Hepatocyte (in vitro differentiated cells): ENCODE measurements at places on chromosomes 3 and 15. TPM values are rescaled to one million over a fixed set of nuclear protein-coding genes. Genes with fewer than 3 reads are reported as not detected.

GRCh38 chr3:63351159-63352007, 73.3 kb downstream of the SYNPR start:
- peak; percentile 79 for DNase-seq

OR5K2 gene
- total RNA-seq, result not detected in 2 replicates

DNA sequence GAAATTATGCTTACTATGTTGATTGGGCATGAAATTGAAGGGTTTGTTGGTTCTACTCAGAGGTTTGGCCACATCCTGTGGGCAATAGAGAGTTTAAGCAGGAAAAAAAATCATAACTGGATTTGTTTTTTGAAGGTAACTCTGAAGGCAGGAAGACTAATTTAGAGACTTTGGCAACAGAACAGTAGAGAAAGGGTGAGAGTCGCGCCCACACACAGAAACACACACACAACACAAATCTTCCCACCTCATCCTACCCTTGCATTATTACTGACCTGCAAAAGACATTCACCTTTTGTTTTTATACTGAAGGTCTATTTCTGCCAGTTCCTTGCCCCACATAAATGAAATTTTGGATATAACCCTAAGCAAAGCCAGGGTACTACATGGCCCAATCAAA, 270.6 kb downstream of the TBL1XR1 start:
- DNase-seq, result no peak

ETV5 gene
- total RNA-seq, result 9.0 and 12.2 TPM in 2 replicates

DNA sequence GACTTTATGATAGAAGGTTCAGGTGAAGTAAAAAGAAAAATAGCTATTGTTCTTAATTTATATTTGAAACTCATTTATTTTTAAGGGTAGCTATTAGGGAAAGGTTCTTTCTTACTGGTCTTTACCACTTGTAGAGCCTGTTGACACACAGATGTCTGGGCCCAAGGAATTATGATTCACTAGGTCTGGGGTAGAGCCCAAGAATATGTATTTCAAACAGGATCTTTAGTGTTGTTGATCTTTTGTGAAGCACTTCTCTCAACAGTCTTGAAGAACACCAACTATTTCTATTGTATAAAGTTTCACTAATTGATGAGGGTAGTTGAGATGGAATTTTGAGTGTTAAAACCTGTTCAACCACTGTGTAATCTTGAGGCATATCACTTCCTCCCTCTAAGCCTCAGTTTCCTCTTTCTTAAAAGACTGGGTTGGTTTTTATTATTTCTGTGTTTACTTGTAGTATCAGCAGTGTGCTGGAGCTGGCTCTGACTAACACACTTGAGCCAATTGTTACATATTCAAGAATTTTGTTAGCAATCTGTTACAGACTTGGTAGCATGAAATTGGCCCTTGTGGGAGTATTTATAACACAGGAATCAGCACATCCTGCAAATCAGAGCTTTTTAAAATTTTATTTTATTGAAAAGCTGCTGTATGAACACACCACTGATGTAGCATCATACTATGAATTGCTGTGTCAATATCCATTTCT, 155.9 kb downstream of the RBMS3 start:
- no peak for DNase-seq

- peak; percentile 31 for DNase-seq
These were observed 96.3 kb upstream of the BCL6 start for GRCh38 chr3:187841560-187841959.

GRCh38 chr3:123423031-123423430, 25.9 kb downstream of the ADCY5 start:
- no peak for DNase-seq

DNA sequence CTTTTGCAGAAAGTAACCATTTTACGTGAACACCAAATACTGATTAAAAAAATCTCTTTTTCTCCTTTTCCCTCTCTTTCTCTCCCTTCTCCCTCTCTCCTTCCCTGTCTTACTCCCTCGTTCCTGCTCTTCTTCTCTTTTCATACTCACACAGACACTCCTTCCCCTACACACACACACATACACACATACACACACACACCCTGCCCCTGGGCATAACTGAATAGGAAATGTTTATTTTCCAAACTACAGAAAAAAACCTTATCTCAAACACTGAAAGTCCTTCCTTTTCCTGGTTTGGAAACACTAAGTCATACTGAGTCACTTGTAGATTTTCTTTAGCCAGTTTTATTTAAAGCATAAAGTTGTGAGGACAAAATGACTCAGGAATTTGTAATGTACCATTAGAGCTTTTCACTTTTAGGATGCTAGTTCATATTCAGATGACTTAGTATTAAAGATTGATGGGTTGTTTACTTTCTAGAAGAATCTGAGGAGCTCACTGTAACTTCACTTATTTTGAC, 62.4 kb downstream of the MBNL1 start:
- peak; percentile 34 for DNase-seq

SLC38A3 gene
- total RNA-seq, result 22.6 and 24.7 TPM in 2 replicates

DNA sequence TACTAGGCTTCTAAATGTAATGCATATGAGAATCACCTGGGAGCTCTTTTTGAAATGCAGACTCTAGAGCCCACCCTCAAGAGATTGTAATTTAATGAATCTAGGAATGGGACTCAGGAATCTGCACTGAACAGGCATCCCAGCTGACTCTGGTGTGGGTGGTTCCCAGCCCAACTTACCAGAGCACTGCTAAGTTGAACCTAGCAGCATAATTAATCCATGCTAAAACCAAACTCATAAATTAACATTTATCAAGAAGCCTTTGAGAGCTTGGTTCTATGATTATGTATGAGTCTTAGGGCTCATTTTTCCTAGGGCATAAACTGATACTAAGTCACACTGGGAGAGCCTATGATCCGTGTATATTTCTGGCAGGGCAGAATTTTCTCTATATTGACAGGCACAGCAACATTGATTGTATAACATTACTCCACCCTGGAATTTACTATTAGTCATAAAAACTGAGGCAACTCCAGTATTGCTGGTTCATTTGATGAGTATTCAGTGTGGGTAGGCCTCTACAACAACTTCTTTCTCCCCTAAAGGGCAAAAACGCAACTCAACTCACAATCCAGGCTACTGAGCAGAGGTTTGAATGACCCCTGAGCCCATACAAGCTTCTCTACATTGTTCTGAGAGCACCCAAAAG, 10.7 kb upstream of the CSTA start:
- no peak for DNase-seq

DNA sequence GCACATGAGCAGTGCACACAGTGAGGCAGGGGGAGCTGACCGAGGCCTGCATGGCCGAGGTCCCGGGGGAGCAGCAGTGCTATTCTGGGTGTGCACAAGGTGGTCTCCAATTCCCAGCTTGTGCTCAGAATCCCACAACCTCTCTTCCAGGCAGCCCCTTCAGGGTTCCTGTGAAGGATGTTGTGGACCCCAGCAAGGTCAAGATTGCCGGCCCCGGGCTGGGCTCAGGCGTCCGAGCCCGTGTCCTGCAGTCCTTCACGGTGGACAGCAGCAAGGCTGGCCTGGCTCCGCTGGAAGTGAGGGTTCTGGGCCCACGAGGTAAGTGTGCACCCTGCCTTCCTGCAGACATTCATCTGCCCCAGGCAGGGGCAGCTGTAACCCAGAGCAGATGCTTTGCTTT, 80.2 kb downstream of the DNASE1L3 start:
- no peak for DNase-seq

DNA sequence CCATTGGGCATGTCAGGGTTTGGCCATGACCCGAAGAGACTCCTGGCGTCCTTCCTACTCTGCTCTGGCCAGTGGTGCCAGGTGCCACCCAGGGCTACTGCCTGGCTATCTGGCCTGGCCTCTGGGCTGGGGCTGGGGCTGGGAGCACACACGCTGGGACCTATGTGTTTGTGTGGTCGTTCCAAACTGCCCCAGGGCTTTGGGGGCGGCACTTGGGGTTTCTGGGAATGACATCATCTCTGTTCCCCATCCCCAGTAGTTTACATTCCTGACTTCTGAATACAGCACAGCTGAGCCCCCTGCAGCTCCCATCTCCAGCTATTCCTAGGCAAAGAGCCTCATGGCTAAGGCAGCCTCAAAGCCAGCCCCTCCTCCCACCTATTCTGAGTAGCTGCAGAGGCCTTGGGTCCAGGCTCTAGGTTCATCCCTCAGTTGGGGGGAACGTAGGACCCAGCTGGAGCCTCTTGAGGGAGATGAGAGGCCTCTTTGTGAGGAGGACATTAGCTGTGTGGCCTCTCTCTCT, 24.3 kb downstream of the PLEKHO2 start:
- DNase-seq, result no peak

GRCh38 chr15:65254758-65255157, 31.9 kb downstream of the PARP16 start:
- no peak for DNase-seq

DNA sequence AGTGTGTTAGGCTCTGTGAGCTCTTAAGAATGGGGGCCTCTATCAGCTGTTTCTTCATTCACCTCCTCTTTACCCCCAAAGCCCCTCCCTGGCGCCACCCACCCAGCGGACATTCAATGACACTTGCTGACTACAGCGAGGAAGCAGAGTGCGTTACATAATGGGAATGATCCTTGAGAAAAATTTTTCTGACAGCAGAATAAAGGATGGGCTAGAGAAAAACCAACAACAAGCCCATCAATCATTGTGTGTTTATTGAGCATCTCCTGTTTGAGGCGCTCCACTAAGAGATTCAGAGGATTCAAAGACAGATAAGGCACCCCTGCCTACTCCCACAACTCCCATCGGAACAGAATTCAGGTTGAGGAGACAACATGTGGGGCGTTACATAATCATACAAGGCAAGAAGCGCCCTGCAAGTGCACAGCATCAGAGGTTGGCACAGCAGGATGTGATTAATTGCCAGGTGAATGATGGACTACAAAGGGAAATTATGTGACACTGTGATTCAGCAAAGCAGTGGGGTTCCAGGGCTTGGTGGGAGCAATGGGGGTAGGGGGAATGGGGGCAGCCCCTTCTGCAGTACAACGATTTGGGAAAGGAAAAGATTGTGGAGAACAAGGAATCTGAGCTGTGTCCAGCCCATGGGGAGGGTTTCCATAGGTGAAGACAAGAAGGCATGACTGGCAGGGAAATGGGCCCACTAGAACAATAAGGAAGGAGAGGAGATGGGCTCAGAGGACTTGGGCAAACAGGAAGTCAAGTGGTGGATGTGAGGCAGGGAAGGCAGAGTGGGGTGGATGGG, 141.3 kb upstream of the ATP2B2 start:
- DNase-seq, result no peak

AMIGO3 gene
- 0.57 and 0.76 TPM in 2 replicates for total RNA-seq

GRCh38 chr3:110955301-110955880, 116.2 kb upstream of the NECTIN3 start:
- DNase-seq, result no peak

CHL1 gene
- total RNA-seq, result 0.20 and 0.52 TPM in 2 replicates

- DNase-seq, result no peak
These were observed 276.5 kb downstream of the EDEM1 start for GRCh38 chr3:5463991-5464390.

SMCO1 gene
- not detected in 2 replicates for total RNA-seq

DNA sequence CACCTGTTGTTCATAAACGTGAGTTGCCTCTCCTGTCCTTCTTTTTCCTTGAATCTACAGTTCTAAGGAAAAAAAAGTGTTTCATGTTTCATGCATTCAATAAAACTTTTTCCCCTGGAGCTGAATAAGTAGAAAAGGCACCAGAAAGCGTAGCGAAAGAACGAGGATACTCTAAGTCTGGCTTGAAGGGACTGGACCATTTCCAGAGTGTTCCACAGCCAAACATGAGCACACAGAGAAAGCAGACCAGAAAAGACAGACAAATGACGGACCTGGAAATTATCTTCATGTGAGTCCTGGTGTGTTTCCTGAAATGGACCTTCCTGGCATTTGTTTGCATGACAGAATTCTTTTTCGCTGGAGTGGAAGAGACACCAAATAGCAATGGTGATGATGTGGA, 204.7 kb downstream of the SV2B start:
- DNase-seq, result no peak

DNA sequence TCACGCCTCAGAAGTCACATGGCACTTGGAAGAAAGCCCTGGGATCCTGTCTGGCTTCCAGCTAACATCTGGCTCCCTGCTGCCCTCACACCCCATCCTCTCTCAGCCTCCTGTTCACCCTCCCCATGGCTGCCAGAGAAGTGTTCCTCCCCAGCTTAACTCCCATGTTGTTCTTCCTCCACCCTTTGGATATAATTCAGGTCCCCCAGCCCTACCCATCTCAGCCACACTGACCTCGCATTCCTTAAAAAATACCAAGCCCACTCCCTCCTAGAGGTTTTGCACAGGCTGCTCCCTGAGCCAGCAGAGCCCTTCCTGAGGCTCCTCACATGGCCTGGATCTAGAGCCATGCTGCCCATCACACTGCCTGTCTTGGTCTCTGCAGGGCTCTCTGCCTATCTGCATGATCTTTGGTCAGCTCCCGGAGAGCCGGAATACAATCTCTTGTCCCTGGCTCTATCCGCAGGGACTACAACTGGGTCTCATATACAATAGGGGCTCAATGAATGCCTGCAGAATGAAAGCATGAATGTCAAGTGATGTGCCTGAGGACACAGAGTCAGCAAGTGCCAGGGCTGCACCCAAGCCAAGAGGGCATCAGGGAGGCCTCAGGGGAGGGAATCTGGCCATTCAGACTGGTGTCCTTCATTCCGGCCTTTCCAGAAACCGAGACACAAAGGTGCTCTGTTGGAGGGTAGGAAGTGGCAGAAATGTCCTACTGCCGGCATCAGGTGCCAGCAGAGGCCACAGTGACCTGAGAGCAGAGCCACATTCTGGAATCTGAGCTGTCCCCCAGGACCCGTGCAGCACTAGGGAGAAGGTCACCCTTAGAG, 3.8 kb upstream of the TKT start:
- no peak for DNase-seq

DNA sequence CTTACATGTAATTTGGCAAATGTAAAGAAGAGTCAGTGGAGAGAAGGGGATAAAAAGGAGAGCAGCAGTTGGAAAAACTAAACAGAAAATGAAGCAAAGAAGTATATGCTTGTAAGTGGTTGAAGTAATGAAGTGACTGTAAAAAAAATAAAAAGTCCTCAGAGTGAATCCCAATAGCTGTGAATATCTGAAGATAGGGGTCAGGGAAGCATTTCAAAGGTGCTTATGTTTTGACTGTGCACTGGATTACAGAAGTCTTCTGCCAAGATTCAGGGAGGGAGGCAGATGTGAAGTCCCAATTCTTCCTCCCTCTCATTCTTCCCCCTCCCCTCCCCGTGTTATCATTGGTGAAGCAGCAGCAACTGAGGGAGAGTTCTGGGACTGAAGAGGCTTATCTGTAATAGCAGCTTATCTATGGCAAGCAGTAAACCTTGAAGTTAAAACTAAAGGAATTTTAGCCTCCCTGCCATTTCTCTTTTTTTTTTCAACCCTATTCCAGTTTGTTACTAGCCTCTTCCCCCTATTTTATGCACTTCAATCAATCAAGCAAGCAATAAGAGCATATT, 597.9 kb downstream of the IGSF11 start:
- no peak for DNase-seq

MST1R gene
- 7.5 and 8.7 TPM in 2 replicates for total RNA-seq

GRCh38 chr3:135965129-135965505, 411 bp upstream of the PPP2R3A start:
- no peak for DNase-seq

IGDCC3 gene
- 8.1 and 15.1 TPM in 2 replicates for total RNA-seq
